Breast epithelium (tissue), 4 donors: ENCODE measurements at places on chromosomes 12 and 14. TPM values are rescaled to one million over a fixed set of nuclear protein-coding genes. Genes with fewer than 3 reads are reported as not detected.
A peak's percentile ranks its signal among the peaks of the same experiment; 100 is the strongest.

DNA sequence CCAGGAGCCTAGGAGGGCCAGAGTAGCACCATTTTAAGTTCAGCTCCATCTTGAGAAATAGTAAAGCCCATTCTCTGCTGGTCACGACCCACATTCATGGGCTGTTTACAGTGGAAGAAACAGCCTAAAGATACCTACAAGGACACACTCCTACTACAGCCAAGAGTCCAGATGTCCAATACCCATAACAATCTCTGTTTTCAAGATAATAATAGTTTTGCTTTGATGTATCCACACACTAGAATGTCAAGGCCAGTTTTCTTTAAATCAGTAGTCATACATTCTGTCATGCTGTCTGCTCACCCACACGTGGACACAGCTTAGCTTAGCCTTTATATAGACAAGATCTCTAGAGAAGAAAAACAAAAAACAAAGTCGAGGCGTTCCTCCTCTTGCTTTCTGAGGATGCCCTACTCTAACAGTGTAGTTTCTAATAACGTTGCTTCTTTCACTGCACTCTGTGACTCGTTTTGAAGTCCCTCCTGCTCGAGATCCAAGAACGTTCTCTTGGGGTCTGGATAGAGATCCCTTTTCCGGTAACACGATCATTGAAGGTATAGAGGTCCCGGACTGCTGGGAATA, 17.9 kb upstream of the ETFBKMT start:
- DNase-seq, result no peak

GRCh38 chr12:111788178-111788654, 21.5 kb downstream of the ALDH2 start:
- DNase-seq, result peak; percentile 41

DNA sequence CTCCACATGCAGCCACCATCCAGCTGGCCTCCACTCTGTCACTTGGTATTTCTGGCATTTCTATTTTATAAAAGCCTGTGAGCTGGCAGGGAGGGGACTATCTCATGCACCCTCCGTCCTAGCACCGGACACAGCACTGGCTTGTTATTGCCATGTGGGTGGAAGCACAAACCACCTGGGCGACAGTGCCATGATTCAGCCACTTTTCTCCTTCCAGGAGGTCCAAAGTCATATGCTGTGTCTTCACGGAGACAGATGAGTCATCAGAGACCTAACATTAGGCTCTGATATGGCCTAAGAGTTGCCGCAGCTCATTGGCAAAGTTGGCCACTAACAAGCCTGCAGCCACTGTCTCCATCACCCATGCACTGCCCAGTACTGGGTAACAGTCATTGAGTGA, 1123.0 kb downstream of the VRK1 start:
- no peak for DNase-seq

- DNase-seq, result no peak
Measured at GRCh38 chr14:95620659-95621059, 65.6 kb upstream of the TCL1B start.

DNA sequence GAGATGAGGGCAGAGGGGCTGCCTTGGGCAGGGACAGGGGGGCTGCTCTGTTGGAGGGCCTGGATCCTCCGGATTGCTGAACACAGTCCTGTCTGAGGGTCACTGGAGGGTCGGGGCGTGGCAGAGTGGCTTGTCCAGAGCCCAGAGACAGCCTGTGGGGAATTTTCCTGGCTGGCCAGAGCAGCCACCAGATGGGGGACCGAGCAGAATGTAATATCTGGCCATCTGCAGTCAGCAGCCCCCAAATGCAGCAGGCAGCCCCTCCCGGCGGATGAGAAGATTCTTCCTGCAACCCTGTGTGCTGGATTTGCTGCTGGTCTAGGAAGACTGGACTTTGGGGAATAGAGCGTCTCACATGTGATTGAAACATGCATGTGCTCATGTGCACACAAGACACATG, 23.3 kb upstream of the NOS1 start:
- DNase-seq, result no peak

GRCh38 chr12:109029411-109029810, 8.5 kb upstream of the SVOP start:
- DNase-seq, result no peak

GRCh38 chr14:61504901-61505300, 183.5 kb downstream of the PRKCH start:
- no peak for DNase-seq

The MMP19 gene
- 50.6 TPM for total RNA-seq

The DHH gene
- total RNA-seq, result 1.4 TPM

The SYNDIG1L gene
- 0.64 TPM for total RNA-seq

The NUAK1 gene
- 6.0 TPM for total RNA-seq
